Tongue (tissue), 3 donors: ENCODE measurements at places on chromosomes 2 and 18.

GRCh38 chr18:49249521-49249920 lies 210.9 kb downstream of the DYM start:
- no peak for DNase-seq

- no peak for DNase-seq
Measured at GRCh38 chr2:69933254-69933828, 18.4 kb downstream of the MXD1 start.

DNA sequence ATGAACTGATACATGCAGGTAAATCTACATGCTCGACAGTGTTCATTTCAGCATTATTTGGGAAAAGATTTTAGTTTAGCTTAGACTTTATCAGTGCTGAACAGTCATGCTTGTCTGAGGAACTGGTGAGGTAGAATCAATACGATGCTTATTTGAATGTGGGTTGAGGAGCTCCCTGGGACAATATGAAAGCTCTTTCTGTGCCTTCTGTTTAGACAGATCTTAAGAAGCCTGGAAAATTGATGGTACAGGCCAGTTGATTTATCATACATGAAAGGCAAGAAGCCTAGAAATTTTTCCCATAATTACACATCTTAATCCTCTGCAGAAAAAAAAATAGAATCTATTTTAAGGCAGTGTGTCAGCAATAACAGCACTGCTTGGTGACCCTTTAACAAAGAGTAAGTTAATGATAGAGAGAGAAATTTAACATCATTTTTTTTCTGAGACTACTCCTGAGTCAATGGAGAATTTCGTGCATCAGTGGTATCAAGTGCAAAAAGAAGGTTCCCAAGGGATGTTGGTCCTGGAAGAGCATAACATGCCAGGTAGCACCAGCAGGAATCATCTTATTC lies 252.2 kb upstream of the CDH20 start:
- DNase-seq: no peak

- DNase-seq: no peak
Measured at GRCh38 chr2:1610096-1610485, 134.2 kb downstream of the PXDN start.

- no peak for DNase-seq
Measured at GRCh38 chr2:111058264-111058663, 62.5 kb upstream of the BCL2L11 start.

GRCh38 chr18:11946756-11947155 lies 34.6 kb upstream of the IMPA2 start:
- DNase-seq: no peak

GRCh38 chr2:64225491-64225890 lies 81.3 kb upstream of the PELI1 start:
- no peak for DNase-seq

DNA sequence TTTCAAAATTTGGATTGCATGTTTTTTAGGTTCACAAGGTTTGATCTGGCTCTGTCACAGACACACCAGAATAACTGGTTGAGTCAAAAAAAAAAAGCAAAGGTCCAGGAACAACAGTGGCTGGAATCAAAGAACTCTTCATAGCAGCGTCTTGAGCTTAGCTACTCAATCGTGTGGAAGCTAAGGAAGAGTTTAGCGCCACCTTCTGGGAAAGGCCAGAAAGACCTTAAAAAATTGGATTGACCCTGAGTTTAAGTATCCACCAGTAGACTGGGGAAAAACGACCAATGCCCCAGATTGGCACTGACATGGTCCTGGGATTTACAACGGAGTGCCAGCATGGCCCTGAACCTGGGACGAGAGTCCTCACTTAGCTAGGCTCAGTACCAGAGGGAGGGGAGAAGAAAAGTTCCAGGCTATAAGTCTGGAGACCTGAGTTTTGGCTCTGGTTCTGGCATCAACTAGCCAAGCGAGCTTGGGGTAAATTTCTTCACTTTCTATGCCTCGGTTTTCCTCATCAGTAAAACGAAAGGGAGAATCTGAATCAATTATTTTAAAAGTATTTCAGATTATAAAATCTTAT lies 71.1 kb upstream of the TFCP2L1 start:
- DNase-seq: peak; percentile 85

GRCh38 chr2:54208364-54209240 lies 47.4 kb downstream of the TSPYL6 start:
- peak; percentile 12 for DNase-seq

DNA sequence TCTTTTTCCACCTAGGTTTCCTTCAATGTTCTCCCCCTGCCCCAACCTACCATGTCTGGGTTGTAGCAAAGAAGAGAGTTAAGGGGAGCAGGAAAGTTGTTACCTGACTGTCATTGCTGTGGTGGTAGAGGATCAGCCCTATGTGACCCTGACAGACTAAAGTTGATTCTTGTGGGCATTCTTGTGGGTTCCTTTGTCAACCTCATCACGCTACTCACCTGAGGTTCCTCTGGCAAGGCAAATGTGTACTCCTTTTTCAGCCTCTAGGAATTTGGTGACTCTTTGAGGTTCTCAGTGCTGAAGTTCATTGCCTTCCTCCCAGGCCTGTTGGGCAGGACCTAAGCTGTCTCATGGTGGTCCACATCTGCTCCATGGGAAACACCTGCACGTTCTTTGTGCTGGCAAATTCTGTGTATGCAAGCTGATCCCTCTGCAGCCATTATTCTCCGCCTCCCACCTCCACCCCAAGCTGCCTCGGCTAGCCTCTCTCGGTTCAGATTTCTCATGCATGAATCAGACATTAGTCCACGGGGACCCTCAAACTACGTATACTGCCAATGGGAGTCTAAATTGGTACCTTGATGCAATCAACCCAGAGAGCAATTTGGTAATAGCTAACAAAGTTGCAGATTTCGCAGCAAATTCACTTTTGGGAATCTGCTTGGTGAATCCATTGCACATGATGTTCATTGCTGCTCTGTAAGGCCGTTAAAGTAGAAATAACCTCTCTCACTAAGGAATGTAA lies 1.5 kb upstream of the GMCL1 start:
- DNase-seq: no peak

- DNase-seq: no peak
Measured at GRCh38 chr2:121818546-121818945, 63.1 kb downstream of the TSN start.

GRCh38 chr18:26479681-26480079 lies 68.7 kb downstream of the KCTD1 start:
- DNase-seq: no peak
